Nucleus accumbens (tissue), 56 donors: ENCODE measurements at places on chromosomes 7 and 10.

- no peak for DNase-seq
Observed at GRCh38 chr10:72087392-72087968, 871 bp downstream of the SPOCK2 start.

DNA sequence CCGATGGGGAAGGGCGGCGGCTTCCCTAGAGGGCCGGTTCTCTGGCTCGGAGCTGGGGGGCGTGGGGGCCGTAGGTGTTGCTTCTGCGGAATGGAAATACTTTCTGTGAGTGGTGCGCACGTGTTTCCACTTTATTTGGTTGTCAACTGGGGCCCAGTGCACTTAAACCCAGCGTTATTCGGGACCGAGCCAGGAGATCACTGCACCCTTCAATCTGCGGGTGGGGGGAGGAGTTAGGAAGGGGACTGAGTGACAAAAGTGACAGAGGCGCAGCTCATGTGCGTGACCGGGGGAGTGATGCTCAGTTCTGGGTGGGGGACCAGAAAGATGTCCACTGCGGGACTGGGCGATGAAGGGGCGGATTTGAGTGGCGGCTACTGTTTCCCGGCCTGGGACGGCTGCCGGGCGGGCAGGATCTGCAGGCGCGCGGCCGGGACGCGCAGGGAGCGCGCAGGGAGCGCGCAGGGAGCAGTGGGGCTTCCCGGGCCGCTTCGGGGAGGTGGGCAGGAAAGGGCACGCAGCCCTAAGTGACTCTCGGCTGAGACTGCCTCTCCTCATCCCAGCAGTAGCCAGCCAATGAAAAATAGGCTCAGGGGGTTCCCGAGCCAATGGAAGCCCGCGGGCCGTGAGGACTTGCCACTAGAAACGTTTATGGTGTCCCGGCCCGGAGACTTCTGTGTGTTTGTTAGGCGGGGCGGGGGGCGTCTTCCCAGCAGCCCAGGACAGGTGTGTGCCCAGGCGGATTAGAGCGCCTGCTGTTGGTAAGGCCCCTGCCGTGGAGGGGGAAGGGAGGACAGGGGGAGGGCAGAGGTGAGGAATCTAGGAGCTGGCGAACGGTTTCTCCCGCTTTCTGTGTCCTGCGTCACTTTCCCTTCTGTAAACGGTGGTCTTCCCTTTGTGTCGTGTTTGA, 54.3 kb upstream of the KDM7A start:
- DNase-seq, result no peak

GRCh38 chr7:84801396-84801795, 385.5 kb downstream of the SEMA3D start:
- DNase-seq, result no peak

GRCh38 chr10:44478040-44478439, 93.1 kb upstream of the CXCL12 start:
- DNase-seq, result no peak

DNA sequence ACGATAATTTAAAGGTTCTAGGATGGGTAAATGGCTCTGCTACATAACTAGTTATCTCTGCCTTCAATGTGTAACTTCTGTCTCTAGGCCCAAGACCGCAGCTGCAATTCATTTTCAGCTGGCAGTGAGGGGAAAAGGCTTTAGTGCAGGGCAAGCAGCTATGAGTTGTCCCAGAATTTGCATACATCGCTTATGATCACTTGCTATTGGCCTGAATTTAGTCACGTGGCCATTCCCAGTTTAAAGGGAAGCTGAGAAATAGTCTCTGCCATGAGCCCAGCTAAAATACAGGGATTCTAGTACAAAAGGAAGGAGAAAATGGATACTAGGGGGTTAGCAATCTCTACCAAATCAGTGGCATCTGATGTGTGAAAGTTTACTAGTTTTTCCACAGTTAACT, 145.8 kb upstream of the IMMP2L start:
- DNase-seq, result no peak

DNA sequence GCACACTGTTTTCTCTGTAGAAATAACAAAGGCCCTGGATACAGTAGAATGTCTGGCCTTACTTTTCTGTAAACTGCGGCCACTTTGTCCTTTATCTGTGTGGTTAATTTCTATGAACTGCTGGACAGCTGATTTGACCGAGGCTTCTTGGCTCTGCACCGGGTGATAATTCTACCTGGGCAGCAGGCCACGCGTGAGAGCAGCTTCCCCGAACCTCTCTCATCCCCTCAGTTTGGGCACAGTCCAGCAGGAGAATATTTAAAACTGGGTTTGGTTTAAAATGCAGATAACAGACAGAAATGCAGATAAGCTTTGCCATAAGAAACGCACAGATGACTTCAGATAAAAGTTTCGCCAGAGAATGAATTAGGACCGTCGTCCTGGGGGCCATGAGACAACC, 81.0 kb downstream of the CELF2 start:
- DNase-seq, result no peak
